ENCODE measurements at places on chromosomes 5 and 9.

GRCh38 chr9:36317766-36318165, 59.5 kb upstream of the GNE start:
- DNase-seq: no peak

DNA sequence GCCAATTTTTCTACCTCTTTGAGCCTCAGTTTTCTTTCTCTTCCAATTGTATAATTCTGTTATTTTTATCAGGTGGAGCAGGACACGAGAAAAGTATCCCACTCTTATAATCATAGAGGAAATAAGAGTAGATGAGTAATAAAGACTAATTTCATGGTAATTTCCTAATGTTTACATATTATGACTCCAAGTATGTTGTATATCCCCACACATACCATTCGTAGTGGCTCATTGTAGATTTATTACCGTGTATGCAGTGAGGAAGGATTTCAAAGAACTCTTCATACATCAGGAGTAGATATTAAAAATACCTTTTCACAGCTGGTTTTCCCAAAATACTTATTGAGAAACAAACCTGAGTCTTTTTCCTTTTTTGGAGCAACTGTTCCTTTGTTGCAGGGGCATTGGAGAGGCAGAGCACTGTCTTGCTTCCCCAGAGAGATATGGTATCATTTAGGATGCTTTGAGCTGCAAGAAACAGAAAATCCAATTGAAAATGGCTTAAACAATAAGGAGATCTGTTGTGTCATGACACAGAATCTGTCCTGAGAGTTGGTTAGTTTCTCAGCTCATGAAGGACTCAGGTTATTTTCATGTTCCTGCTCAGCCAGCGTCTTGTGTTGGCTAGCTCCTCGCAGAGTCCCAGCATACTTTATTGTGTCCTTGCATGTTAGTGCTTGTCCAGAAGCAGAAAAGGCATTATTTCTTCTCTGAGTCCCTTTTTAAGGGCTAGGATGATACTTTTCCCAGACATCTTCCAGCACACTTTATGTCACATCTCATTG, 291.2 kb downstream of the ARHGAP26 start:
- peak; percentile 77 for DNase-seq

DNA sequence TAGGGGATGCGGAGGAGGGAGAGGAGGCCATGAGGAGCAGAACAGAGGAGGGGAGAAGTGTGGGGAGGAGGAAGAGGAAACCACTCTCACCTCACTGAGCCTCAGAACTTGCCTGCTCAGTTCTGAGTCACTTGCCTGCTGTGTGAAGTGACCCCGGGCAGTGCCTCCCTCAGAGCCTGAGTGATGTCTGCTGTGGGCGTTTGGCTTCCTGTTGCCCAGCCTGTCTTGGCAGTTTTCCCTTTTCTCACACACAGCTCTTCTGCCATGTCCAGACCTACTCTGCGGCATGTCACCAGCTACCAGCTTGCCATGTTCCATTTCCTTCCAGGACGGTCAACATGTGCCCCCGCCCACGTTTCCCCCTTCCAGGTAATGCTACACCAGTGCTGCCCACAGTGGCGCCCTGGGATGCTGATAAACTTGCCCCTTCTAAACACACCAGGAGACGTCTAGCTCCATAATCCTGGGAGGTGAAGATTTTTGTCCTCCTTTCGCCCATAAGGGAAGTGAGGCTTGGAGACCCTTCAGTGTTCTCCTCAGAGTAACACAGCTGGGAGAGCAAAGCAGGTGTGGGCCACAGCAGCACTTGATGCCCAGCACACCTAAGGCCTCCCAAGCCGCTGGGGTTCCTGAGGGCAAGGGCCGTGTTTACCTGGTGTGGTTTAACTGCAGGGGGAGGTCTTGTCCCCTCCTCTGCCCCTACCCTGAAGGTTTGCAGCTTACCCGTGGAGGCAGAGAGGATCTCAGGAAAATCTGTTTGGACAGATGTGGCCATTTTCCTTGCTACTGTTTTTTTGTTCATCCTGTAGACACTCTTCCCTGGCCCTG, 63.8 kb upstream of the RNF130 start:
- DNase-seq: no peak

- no peak for DNase-seq
Observed at GRCh38 chr9:77435277-77435676, 212.8 kb downstream of the GNA14 start.

GRCh38 chr5:42436051-42436450, 12.8 kb downstream of the GHR start:
- no peak for DNase-seq

DNA sequence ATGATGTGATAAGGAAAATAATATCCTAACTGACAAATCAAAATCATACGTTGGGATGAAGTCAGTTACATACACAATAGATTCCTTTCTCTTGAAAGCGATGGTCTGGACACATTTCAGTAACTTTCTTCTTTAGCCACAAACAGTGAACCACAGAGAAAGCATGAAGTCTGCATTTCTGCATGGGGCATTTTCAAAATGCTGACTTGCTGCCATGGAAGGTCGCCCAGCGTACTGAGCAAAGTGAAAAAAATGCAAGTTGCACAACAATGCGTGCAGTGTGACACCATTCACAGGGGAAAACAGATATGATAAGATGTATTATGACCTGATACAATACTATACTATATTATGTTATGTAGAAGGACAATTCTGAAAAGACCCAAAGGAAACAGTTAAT, 146.3 kb downstream of the SNX18 start:
- DNase-seq: peak; percentile 96

- no peak for DNase-seq
Observed at GRCh38 chr9:122939601-122940000, 1.2 kb upstream of the RABGAP1 start.

Measured in fibroblast of skin of left biceps (primary cell).